Stimulated activated CD4-positive, alpha-beta T cell treated with anti-CD3 and anti-CD28 coated beads, Interleukin-12 subunit alpha, Interleukin-12 subunit beta, amount 100 ng/mL, for 24 hours (primary cell): ENCODE measurements at places on chromosomes 13 and 19.

GRCh38 chr13:100597253-100597652 is 8.7 kb upstream of the GGACT start:
- no peak for DNase-seq

GRCh38 chr19:17719730-17720400 is 585 bp downstream of the MAP1S start:
- no peak for DNase-seq

GRCh38 chr19:5999693-6000092 is 21.8 kb upstream of the RANBP3 start:
- no peak for DNase-seq

DNA sequence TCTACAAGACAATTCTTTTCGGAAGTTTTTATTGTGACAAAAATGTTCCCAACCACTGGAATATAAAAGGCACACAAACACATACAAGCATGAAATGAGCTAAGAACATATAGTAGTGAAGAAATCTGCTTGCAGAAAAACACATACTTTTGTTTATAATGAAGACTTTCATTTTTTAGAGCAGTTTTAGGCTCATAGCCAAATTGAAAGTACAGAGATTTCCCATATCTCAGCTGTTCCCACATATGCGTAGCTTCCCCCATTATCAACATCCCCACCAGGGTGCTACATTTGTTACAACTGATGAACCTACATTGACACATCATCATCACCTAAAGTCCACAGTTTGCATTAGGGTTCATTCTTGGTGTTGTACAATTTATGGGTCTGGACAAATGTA is 249.4 kb downstream of the KCTD12 start:
- DNase-seq = no peak

DNA sequence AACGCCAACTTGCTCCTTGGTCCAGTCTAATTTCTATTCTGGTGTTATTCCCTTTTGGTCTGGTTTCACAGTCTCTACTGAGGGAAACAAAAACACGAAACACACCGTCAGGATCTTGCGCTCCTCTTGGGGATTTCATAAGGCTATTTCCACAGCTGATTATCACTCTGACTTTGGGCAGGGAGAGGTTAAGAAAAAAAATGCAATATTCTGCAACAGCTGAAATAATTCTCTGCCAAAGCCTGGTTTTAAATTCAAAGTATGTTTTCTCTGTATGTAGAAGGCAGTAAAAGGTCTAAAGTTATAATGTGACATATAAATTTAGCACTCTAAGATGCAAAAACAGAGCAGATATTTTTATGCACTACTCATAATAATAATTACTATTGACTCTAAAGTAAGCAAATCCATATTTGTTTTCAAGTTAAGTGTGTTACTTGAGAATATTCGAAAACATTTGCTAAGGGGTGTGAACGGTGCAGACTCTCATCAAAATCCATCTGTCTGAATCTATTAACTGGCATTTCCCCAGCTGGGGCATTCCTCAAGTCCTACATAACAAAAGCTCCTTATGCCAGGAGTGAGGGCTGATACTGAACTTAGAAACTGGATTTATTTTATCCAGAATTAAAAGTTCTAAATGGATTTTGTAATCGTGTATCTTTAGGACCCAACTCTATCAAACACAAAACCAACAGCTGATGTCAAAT is 38.4 kb upstream of the STARD13 start:
- no peak for DNase-seq

DNA sequence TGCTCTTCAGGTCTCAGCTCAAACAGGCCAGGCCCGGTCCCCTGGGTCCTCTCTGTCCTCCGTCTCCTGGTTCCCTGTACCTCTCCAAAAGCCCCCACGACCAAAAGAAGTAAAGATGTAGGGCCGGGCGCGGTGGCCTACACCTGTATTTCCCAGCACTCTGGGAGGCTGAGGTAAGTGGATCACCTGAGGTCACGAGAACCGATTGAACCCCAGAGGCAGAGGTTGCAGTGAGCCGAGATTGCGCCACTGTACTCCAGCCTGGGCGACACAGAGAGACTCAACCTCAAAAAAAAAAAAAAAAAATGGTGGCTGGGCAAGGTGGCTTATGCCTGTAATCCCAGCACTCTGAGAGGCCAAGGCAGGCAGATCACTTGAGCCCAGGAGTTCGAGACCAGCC is 22.0 kb upstream of the BCL3 start:
- DNase-seq = no peak

DNA sequence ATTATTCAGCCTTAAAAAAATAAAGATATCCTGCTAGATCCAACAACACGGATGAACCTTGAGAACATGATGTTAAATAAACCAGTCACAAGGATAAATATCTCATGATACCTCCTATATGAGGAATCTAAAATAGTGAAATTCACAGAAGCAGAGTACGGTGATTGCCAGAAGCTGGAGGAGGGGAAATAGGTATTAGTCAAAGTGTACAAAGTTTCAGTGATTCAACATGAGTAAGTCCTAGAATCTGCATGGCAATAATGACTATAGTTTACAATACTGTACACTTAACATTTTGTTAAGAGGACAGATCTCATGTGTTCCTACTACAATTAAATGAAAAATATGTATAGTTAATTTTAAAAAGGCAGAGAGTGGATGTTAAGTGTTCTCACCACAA is 206.6 kb upstream of the SLC10A2 start:
- no peak for DNase-seq

- no peak for DNase-seq
Measured at GRCh38 chr13:30009411-30009810, 159.0 kb upstream of the UBL3 start.

DNA sequence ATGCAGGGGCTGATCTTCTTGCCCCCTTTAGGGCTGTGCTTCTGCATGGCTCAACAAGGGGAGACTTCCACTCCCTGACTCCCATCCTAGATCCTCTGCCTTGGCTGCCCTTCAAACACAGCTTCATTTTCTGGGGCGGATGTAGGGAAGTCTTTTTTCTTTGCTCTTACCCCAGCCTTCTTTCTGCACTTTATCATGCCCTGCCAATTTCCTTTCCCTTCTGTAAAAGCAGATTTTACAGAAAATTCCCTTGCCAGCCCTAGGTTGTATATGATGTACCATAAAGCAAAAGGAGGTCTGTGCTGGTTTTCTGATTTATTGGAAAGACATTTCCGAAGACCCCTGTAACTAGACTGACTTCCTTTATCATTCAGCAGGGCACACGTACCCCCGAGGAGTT is 283.4 kb downstream of the SHISA2 start:
- no peak for DNase-seq

GRCh38 chr13:77325371-77325980 is 1.4 kb downstream of the MYCBP2 start:
- DNase-seq = no peak

GRCh38 chr13:29448174-29448573 is 147.3 kb downstream of the SLC7A1 start:
- DNase-seq = no peak

DNA sequence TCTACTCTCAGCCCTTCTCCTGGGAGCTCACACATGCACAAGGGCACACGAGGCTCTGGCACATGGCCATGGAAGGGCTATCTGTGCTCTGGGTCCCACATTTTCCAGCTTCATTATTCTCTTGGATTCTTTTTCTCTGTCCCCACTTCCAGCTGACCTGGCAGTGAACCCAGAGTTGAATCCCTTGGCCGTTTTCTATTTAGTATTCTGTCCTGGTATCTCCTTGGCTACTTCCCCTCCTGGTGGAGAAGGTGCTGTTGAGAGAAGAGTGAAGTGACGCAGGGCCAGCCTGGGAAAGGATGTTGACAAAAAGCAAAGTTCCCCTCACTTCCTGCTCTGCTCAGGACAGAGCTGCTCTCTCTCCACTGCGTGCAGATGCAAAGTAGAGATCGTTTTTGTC is 303.1 kb downstream of the IRS2 start:
- DNase-seq = no peak

DNA sequence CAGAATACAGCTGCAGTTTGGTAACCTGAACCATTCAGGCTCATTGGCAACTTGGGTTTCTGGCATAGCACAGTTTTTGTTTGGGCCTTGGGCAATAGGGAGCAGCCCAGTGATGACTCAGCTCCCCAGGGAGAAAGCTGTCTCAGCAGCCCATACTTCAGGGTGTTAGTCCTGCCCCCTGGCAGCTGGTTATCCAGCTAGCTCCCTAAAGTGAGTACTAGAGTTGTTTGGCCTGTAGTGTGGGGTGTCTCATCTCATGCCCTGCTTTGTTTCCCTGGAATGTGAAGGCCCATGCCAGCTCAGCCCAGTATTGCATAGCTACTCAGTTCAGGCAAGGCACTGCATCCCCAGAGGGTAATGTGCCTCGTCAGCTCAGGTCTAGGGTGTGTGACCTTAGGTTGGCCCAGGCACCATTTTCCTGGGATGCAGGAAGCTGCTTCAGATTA is 18.2 kb upstream of the ZNF543 start:
- DNase-seq = no peak

GRCh38 chr13:59658027-59658737 is 505.5 kb downstream of the DIAPH3 start:
- no peak for DNase-seq

DNA sequence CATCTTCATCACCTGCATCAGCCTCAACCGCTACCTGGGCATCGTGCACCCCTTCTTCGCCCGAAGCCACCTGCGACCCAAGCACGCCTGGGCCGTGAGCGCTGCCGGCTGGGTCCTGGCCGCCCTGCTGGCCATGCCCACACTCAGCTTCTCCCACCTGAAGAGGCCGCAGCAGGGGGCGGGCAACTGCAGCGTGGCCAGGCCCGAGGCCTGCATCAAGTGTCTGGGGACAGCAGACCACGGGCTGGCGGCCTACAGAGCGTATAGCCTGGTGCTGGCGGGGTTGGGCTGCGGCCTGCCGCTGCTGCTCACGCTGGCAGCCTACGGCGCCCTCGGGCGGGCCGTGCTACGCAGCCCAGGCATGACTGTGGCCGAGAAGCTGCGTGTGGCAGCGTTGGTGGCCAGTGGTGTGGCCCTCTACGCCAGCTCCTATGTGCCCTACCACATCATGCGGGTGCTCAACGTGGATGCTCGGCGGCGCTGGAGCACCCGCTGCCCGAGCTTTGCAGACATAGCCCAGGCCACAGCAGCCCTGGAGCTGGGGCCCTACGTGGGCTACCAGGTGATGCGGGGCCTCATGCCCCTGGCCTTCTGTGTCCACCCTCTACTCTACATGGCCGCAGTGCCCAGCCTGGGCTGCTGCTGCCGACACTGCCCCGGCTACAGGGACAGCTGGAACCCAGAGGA is 2.6 kb downstream of the P2RY11 start:
- no peak for DNase-seq

GRCh38 chr13:31611214-31611613 is 128.1 kb upstream of the RXFP2 start:
- no peak for DNase-seq

DNA sequence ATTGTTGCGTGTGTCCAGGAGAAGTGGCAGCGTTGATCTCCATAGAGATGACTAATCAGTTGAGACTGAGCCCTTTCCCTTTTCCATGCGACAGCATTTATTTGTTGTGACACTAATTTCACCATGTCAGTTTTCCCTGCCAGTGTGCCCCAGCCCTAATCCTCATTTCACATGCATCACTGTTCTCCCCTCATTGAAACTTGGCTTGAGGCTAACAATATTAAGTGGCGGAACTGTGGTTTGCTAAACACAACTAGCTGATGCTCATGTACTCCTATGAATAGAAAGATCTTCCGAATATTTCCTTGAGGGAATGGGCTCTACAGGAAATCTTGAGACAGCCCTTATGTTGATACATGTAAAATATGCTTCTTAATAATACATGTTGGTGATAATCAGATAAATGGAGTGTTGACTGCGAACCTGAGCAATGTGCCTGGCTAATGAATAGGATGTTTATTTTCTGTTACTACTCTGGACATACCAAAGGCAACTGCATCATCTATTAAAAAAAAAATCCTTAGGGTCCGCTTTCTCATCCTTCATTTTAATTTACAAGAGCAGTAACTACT is 258.6 kb downstream of the ATP8A2 start:
- DNase-seq = no peak

- DNase-seq = no peak
Measured at GRCh38 chr19:49136771-49137171, 17.4 kb downstream of the PPFIA3 start.

- peak; percentile 53 for DNase-seq
Measured at GRCh38 chr19:2578901-2579677, 103.2 kb downstream of the GADD45B start.

DNA sequence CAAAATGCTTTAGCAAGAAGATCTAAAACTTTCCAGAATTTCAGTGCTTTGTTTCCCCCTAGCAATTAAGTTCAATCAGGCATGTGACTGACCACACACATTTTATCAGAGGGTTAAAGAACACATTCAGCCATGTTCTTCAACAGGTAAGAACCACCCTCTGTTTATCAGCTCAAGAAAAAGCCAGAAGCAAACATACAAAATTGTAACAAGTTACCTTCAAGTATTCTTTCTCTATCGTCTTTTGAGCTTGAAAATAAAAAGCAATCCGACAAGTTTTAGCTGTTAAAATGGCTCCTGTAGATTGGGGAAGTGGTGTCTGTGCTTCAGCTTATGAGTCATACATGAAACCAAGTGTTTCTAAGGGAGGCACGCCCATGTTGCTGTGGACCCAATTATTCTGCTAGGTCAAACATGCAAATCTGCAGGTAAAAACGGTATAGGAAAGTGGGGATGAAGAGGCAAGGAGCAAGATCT is at the start of gene ELF1:
Gene ELF1, minus strand, starts transcription at position 306 of the 477 bp plus-strand sequence. CDS start 37,262 bp downstream, outside the sequence.
- no peak for DNase-seq

DNA sequence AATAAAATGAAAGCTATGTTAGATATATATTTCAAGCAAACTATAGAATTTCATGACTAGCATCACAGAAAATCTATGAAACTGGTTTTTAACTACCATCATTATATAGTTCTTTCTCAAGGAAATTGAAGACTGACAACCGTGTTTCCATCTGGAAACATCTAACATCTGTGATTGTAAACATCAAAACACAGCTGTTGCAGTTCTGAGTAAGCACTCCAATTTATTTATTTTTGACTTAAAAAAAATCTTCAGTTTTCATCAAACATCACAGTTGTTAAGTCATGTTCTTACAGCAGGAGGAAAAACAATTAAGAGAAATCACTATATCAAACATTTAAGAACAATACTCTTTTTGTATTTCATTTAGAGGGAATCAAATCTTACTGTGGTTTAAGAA is 1653.0 kb upstream of the MIR17HG start:
- DNase-seq = no peak

GRCh38 chr13:21202767-21203531 is 26.5 kb downstream of the MRPL57 start:
- no peak for DNase-seq

DNA sequence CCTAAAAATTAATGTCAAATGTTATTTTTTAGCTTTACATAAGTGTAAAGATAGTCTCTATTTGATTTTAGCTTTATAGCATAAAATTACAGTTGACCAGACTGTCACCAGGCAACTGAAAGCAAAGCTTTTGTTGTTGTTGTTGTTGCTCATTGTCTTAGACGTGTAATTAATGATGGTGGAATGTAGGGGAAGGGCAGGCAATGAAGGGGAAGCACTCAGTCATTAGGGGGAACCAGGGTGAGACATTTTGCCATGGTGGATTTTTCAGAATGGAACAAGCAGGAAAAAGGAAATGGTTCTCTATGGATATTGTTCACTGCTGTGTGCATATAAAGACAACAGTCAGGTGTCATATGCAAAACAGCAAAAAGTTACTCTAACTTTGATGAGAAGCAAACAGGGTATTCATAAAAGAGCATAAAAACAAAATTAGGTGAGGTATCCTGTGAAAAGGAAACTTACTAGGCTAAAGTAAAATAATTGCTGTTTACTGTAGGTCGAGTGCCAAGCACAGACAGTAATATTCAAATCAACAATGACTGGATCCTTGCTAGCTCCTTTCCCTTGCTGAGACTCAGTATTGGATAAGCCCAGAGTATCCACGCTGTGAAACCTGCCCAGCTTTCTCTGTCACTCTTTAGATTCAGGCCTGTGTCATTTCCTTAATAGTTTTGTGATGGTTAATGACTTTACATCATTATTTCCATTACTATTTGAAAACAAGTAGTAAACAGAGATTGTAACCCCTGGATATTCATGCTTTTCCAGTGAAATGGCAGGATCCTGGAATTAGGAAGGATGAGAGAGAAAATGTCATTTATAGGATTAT is 110.5 kb downstream of the LRCH1 start:
- no peak for DNase-seq
